ENCODE measurements at places on chromosomes 16 and 17.

DNA sequence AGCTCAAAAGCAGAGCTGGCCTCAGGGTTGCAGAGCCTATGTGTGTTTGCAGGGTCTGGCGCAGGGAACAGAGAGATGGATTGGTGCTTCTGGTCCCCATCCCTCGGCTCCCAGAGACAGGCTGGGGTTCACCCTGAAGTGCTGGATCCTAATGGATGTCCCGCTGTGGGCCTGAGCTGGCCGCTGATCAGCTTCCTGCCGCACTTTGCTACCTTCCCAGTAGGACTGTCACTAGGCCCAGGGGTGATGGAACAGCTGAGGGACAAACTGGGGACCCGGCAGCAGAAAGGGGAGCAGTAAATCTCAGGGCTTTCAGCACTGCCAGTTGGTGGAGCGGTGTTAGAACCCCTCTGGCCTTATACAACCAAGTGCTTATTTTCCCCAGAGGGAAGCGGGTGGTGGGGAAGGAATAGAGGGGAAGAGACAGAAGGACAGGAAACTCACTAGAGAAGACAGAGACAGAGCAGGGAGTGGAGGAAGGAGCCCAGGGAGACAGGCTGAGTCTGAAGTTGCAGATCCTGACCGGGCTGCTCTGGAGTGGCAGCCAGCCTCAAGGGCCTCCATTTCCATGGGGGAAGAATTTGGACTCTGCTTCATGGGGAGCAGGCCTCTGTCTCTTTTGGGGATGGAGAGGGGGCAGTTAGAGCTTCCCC lies 78.6 kb downstream of the MRM1 start:
- no peak for DNase-seq

DNA sequence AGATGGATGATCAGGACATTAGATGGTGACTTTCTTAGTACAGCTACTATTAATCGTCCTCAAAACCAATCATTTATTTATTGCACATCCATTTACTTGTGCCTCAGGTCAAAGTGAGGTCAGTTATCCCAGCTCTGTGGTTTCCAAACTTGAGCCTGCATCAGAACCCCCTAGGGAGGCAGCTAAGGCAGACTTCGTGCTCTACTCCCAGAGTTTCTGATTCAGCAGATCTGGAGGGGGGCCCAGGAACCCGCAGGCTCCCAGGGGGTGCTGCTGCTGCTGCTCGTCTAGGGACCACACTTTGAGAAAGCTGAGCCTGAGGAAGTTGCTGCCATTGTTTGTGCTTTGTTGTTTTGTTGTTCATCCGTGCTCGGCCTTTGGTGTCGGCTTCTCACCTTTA lies 44.0 kb upstream of the CLEC18B start:
- no peak for DNase-seq

GRCh38 chr16:57027067-57027466 lies 37.7 kb downstream of the NLRC5 start:
- no peak for DNase-seq

- DNase-seq, result no peak
Observed at GRCh38 chr16:53773881-53774280, 69.9 kb downstream of the FTO start.

GRCh38 chr17:61405686-61406536 lies 6.3 kb downstream of the TBX2 start:
- no peak for DNase-seq

DNA sequence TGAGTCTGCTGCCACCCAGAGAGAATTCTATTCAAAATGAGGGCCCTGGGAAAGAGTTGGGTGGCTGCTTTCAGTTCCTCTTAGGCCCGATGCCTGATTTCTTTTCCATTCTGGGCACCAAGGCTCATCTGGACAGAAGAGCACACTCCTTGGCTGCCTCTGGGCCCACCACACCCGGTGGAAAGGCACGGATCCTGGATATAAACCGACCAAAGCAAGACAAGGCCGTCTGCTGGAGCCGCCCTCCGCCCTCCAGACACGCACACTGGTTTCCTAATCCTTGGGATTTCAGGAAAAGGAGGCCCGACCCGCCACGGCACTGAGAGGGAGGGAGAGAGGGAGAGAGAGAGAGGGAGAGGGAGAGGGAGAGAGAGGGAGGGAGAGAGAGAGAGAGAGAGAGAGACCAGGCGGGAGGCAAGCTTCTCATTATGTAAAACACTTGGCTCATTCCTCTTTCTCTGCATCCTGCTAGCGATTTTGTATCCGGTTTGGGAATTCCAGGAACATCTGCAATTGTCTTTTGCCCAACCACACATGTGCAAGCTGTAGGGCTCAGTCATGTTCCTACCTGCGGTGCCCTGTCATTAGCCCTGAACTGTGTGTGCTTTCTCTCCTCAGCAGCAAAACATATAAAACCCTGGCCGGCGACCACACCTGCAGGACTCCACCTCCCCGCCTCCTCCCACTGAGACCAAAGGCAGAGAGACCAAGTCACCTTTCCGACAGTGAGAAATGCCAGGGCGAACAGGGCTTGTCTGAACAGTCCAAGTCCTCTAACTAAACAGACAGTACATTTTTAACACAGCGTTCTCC lies 347.2 kb downstream of the SOX9 start:
- no peak for DNase-seq

- no peak for DNase-seq
Observed at GRCh38 chr16:67967958-67968399, 458 bp downstream of the SLC12A4 start.

DNA sequence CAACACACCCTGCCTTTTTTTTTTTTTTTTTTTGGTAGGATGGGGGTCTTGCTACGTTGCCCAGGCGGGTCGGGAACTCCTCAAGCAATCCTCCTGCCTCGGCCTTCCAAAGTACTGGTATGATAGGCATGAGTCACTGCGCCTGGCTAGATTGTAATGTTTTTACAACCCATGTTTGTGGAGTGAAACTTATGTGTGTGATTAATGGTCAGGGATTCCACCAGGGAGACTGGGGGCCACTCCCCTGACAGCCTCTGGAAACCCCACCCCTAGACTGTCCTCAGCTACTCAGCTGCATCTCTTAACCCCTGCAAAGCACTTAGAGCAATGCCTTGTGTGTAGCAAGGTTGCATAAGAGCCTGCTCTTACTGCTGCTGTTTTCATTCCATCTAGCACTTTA lies 220.5 kb downstream of the PARN start:
- DNase-seq, result peak; percentile 84

DNA sequence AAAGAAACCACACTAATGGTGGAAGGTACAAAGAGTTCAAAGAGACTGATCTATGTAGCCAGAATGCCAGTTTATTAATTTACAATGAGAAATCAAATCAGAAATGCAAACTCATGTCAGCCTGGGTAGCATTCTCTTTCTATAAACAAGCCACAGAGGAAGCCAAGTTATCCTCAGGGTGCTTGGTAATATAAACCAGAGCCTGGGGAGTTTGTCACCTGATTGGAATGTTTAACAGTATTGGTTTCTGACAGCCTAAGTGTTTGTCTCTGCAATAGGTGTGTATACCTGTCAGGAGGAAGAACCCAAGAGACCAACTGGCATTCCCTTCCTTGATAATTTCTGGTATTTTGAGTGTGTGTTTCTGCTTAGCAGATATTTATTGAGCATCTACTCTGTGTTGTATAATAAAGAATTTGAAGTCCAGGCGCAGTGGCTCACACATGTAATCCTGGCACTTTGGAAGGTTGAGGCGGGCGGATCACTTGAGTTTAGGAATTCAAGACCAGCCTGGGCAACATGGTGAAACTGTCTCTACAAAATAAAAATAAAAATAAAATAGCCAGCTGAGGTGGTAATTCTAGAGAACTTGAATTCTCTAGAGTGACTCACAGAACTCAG lies 3.1 kb upstream of the C17orf58 start:
- no peak for DNase-seq

- DNase-seq, result no peak
Observed at GRCh38 chr17:80519091-80519781, 25.4 kb upstream of the RPTOR start.

DNA sequence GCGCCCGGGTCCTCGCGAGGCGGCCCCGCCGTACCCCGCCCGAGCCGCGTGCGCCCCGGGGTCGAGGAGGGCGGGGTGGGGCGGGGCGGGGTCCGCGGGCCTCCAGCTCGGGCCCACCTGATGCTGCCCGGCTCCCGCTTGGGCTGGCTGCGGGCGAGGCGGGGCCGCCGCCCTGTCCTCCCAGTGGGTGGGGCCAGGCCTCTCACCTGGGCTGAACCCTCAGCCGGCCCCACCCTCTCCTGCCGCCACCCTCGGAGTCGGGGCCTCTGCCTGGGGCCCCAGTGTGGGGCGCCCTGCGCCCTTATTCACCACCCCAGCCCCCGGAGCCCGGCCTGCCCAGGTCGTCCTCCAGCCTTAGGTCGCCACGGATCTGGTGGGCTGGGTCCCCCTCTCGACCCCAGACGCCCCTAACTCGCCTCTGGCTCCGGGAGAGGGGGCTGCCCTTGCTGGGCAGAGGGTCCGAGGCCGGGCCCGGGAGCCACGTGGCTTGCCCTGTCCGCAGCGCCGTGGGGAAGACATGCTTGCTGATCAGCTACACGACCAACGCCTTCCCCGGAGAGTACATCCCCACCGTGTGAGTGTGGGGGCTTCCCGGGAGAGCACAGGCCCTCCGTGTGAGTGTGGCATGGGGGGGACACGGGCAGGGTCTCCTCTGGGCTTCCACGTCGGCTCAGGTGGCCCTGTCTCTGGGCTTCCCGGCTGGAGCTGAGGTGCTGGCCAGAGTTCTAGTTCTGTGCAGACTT lies 578 bp downstream of the RAC3 start:
- DNase-seq, result no peak

- DNase-seq, result no peak
Observed at GRCh38 chr16:88853325-88853941, 3.3 kb downstream of the GALNS start.

DNA sequence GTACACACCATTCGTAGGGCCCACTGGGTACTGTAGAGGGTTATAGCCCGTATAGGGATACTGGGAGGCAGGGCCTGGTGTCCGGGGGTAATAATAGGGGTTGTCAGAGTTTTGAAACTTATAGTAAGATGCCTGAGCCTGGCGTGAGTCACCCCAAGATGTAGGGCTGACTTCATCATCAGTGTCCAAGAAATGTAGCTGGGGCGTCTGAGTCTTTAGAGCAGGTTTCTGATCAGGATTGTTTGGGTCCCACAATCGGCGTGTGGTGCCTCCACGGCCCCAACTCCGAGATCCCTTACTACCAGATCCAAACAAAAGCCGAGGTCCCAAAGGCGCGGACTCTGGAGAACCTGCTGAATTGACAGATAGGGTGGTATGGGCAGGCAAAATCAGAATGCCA lies 4.4 kb downstream of the SMG6 start:
- DNase-seq, result no peak

DNA sequence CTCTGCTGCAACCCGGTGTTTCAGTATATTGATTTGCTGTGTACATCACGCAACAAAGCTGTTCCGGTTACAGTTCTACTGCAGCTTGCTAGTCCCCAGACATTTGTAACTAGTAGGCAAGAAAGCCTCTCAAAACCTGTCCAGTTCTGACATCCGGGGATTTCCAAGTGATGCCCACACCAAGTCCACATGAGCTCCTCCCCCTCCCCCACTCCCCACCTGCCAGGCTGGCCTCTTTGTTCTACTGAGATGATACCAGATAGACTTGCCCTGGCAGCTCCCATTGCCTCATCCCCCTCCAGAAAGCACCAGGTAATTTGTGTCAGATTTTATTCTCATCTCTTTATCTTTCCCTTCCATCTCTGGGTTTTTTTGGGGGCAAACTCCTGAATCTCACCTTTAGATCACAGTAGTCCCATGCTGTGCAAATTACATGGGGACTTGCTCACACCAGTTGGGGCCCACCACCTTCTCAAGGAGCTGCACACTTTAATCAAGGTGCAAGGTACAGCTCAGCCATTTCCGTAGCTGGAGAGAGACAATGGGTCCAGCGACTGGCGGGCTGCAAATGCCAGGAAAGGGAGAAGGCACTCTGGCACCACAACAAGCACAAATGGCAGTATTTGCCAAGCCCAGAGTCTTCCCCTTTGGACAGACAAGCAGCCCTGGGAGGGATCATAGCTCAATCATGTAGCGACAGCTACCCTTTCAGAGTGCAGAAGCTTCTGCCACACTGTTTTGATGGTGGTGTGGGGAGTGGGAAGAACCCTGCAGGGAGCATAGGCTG lies 183.1 kb downstream of the CYLD start:
- DNase-seq, result no peak

- no peak for DNase-seq
Observed at GRCh38 chr16:85389679-85390470, 223.2 kb upstream of the GSE1 start.

GRCh38 chr17:63412234-63412633 lies 33.9 kb downstream of the CYB561 start:
- DNase-seq, result no peak

DNA sequence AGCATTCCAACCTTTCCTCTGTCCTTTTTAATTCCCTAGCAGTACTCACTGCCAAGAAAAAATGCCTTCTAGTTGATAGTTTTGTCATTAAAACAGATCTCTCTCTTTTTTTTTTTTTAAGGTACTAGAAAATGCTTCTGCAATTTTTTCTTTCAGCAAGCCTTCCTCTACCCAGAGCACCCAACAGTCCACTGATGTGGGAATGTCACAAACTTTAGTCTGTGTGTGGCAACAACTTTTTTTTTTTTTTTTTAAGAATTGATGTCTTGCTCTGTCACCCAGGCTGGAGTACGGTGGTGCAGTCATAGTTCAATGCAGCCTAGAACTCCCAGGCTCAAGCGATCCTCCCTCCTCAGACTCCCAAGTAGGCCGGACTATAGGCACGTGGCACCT lies 34.7 kb downstream of the CDRT15 start:
- no peak for DNase-seq

GRCh38 chr16:69798466-69798865 lies 36.3 kb downstream of the WWP2 start:
- no peak for DNase-seq

DNA sequence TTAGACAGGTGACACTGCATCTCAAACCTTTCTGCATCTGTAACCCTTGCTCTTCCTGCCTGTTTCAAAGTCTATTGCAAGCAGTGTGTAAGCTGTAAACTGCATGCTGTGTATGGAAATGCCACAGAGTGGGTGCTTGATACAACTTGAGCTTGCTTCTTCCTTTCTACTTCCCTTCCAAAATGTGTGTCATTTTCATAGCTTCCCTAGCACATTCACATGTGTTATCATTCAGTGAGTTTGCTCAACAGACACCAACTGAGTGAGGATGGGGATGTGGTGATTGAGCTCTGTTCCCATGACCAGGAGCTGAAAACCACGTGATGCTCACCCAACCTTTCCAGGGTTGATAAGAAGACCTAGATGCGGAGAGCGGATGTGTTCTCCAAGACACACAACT lies 111.1 kb downstream of the VAT1L start:
- DNase-seq, result no peak

DNA sequence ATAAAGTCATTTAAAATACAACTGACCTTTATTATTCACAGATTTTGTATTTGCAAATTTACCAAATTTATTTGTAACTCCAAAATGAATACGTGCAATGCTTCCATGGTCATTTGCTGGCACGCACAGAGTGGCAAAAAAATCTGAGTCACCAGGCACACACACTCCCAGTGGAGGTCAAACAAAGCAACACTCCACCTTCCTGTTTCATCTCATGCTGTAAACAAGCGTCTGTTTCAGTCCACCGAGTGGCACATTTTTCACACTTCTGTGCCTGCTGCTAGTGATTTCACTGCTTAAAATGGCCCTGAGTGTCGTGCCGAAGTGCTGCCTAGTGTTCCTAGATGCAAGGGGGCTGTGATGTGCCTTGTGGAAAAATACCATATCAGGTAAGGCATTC lies 17.8 kb upstream of the ITGAE start:
- DNase-seq, result no peak

All from brain pericyte (primary cell).